ENCODE measurements at places on chromosomes 16 and 17.

DNA sequence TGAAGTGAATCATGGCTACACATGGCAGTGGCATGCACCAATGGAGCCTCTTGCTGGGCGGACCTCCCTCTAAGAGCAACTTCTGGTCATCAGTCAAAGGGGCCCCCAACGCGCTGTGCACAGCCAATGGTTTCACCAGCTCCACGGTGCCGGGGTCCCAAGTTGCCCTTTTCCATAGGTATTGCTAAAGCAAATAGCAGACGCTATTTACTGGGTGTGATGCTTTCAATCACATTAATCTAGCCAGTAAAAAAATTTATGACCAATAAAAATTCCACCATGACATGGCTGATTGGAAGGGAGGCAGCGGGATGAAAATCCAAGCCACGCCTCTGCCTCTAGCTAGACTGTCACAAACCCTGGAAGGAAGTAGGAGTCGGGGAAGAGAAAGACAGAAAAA, 680.3 kb upstream of the SOX9 start:
- DNase-seq: peak; percentile 0

DNA sequence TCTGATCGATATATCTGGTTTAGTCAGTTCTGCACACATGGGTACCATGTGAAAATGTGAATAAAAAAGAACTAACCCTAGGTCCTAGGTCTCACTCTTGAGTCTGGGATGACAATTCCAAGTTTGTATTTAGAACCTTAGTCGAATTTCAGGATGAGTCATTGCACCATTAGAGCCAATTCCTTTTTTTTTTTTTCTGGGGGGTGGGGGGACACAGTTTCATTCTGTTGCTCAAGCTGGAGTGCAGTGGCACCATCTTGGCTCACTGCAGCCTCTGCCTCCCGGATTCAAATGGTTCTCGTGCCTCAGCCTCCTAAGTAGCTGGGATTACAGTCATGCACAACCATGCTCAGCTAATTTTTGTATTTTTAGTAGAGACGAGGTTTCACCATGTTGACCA, 41.6 kb downstream of the SPAG9 start:
- DNase-seq: no peak

GRCh38 chr17:65389949-65390348, 171.5 kb downstream of the AXIN2 start:
- DNase-seq: no peak

DNA sequence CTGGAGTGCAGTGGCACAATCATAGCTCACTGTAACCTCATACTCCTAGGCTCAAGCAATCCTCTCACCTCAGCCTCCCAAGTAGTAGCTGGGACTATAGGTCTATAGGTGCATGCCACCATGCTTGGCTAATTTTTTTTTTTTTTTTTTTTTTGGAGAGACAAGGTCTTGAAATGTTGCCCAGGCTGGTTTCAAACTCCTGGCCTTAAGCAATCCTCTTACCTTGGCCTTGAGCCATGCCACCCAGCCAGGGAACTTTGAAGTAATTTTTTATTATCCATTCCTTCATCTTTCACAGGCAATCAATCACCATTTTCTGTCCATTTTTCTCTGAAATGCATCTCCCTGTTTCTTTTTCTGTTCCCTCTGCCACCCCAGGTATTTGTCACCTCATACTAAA, 6.3 kb upstream of the PSMD7 start:
- DNase-seq: no peak

GRCh38 chr17:74148446-74148845, 55.0 kb upstream of the RPL38 start:
- DNase-seq: no peak

DNA sequence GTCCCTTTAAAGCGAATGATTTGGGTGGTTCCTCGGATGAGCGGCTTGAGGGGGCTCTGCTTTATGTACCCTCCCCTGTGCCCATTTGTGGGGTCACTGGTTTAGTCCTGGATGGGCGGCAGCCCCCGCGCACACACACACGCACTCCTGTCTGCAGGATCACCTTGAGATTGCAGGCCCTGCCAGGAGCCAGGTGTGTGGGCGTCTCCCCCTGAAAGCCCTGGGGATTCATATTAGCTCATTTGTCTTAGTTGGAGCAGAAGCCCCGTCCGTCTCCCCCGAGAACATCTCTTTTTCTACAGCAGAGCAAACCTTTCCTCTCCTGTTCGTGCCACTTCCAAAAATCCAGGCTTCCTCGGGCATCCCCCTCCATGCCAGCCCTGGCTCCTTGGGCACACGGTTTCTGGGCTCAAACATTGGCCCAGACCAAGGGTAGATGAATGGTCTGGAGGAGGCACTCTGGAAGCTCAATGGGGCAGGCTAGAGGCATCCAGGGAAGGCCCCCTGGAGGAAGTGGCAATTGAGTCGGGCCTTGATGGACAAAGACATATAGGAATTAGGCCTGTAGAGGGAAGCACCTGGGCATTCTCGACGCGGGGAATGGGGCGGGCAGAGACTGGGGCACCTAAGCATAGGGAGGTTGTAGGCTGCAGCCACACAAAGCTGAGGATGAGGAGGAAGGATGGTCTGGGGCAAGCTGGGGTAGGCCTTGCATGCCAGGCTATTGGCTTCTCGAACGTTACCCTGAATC, 218.5 kb upstream of the GSE1 start:
- no peak for DNase-seq

DNA sequence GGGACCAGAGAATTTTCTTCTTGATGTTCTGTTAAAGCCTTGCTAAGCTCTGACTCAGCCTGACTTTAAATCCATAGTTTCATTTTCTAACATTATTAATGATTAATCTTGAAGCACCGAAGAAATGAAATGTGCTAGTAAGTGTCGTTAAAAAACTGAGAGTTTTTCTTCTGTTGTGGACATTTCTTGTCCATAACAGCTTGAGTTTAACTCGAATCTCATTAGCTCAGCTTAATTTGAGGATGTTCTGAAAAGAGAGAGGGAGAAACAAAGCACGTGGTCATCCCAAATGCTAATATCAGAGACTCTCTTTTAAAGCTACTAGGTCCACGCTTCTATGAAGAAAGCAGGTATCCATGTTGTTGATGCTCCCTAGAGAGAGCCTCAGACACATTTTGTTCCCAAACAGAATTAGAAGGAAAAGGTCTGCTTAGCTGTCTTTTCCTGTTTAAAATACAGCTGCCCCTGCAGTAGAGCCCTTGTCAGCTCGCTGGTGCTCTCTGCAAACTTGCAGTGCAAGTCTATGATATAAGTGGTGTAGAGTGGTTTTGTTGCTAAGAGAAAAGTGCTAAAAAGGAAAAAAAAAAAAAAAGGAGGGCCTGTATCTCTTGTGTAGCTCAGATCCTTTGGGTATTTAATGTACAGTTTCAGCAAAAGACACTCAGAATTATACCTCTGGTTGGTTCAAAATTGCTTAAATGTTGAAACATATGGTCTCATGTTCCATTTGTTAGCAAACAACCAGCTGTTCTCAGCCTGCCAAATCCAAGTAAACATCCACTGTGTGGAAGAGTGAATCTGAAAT, 191.1 kb upstream of the TBX2 start:
- DNase-seq: no peak

DNA sequence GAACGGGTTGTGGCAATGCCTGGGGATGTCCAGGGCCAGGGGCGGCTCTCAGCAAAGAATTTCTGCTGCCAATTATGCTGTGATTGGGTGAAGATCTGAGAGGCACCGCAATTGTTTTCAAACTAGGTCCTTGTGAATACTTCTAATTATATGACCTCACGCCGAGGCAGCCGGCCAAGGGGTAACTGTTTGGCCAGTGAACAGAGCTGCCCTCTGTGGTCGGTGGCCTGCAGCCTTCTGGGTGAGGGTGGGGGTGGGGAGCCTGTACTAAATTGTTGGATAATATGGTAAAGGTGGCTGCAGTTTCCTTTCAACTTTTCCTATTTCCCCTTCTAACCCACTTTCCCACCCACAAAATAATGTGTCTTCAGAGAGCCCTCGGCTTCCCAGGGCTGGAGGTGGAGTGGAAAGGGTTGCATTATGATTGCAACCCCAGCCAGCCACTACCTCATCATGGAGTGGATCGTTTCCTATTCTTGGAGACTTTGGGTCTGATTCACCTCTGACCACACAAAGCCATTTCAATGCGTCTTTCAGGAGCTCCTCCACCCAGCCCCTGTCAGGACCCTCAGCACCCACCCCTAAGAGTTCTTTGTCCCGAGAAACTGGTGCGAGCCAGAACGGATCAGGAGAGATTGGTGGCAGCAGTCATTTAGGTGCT, 2.0 kb upstream of the DNAI2 start:
- no peak for DNase-seq

DNA sequence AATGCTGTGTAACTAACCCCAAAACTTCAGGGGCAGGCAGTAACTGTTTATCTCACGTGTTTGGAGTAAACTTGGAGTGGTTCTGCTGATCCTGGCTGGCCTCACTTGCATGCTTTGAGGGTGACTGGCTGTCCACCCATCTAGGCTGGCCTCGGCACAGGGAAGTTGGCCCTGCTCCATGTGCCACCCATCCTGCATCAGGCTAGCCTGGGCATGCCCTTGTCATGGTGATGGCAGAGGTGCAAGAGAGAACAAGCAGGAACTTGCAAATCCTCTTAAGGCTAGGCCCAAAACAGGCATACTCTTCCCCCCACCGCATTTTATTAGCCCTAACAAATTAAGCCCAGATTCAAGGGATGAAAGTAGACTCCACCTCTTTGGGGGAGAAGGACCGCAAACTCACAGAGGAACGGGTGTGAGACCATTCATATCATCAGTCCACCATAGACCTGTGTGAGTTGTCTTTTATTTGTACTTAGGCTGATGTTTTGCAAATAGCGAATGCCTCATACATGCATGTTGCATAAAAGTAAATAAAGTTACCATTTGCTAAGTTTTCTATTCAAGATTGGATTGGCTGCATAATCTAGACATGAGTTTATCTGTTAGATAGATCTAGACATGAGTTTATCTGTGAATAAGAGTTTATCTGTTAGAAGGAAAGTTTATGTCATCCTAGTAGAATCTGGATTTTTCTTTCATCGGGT, 221.0 kb downstream of the CCDC182 start:
- no peak for DNase-seq

DNA sequence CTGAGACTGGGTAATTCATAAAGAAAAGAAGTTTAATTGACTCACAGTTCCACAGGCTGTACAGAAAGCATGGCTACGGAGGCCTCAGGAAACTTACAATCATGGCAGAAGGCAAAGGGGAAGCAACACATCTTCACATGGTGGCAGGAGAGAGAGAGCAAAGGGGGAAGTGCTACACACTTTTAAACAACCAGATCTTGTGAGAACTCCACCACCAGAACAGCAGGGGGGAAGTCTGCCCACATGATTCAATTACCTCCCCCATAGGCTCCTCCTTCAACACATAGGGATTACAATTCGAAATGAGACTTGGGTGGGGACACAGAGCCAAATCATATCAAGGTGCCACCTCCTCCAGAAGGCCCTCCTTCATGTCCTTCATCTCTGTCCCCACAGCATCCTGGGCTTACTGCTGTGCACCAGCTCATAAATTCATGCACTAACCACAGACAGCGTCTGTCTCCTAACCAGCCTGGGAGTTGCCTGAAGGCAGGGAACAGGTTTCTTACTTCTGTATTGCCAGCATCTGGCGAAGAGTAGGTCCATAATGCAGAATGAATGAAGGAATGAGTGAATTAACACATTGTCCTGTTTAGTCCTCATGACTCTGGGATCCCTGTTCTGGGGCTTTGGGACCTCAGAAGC, 74.4 kb downstream of the WSB1 start:
- no peak for DNase-seq

DNA sequence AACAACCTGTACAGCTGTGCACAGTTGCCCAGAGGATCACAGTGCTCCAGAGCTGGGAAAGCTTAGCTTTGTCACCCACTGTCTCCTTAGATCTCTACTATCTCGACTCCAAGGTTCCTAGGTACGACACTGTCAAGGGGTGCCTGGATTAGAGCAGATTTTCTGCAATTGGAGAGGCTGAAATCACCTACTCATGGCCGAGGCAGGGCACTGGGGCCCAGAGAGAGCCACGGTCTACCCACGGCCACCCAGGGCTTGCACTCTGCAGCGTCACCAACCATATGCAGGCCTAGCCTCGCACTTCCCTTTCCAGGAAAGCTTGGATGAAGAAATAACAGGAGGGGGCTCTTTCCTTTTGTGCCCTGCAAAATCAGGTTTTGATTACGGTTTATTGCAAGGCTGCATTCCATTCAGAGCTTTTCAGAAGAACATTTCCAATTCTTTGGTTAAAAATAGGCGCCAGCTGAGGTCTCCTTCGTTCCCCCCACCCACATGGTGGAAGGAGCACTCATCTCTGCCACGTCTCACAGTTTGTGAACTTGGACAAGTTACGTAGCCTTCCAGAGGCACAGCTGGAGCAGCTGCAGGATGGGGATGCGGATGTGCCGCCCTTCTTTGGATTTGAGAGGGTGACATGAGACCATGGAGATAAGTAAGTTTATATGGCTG, 80.0 kb downstream of the IRX5 start:
- DNase-seq: no peak

DNA sequence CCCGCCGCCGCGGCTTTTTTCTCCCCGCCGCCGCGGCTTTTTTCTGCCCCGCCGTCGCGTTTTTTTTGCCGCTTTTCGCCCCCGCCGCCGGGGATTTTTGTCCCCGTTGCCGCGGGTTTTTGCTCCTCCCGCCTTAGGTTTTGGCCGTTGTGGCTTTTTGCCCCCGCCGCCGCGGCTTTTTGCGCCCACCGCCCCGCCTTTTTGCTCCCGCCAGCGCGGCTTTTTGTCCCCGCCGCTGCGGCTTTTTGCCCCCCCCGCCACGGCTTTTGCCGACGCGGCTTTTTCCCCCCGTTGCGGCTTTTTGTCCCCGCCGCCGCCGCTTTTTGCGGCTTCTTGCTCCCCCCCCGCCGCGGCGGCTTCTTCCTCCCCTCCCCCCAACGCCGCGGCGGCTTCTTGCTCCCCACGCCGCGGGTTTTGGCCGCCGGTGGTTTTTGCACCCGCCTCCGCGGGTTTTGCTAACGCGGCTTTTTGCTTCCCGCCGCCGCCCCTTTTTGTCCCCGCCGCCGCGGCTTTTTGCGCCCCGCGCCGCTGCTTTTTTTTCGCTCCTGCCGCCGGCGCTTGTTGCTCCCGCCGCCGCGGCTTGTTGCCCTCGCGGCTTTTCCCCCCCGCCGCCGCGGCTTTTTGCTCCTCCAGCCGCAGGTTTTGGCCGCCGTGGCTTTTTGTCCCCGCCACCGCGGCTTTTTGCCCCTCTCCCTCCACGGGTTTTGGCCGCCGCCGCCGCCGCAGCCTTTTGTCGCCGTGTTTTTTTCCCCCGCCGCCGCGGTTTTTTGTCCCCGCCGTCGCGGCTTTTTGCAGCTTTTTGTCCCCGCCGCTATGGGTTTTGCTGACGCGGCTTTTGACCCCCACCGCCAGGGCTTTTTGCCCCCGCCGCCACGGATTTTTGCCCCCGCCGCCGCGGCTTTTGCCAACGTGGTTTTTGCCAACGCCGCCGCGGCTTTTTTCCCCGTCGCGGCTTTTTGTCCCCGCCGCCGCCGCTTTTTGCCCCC, 150.3 kb downstream of the KCNJ18 start:
- no peak for DNase-seq

GRCh38 chr16:87095271-87095670, 221.9 kb downstream of the C16orf95 start:
- DNase-seq: no peak
